ENCODE measurements at places on chromosomes 5 and 9.

GRCh38 chr5:142475102-142475513 lies 150.3 kb upstream of the SPRY4 start:
- no peak for DNase-seq

DNA sequence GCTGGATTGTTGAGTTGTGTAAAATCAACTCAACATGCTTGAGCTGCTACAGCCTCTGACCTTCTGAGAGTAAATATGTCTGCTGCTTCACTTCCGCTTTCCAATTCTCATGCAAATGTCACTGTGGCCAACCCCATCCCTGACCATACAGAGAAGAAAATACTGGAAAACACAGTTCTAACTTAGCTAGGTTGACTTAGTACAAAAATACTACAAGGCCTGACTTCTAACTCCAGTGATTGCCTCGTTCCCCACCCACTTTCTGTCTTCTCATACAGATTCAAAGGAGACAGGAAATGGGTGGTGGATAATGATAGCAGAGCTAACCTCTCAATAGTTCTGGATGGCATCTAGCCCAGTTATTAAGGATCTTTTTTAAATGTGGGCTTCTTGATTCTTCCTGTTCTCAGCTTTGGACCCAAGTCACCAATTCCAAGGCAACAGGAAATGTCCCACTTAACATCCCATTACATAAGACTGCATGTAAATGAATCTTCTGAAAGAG lies 226.6 kb upstream of the SLC24A2 start:
- DNase-seq: no peak

DNA sequence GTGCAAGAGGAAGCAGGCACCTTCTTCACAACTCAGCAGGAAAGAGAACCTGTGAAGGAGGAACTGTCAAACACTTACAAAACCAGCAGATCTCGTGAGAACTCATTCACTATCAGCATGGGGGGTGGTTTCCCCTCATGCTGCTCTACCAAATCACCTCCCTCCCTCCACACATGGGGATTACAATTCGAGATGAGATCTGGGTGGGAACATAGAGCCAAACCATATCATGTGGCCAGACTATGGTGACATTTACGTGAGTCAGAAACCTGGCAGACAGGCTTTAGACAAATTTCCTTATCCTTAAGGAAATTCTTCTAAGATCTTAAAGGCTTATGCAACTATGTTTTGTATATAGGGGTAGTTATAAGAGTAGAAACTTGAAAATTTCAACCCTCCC lies 8.7 kb upstream of the AOPEP start:
- DNase-seq: no peak

DNA sequence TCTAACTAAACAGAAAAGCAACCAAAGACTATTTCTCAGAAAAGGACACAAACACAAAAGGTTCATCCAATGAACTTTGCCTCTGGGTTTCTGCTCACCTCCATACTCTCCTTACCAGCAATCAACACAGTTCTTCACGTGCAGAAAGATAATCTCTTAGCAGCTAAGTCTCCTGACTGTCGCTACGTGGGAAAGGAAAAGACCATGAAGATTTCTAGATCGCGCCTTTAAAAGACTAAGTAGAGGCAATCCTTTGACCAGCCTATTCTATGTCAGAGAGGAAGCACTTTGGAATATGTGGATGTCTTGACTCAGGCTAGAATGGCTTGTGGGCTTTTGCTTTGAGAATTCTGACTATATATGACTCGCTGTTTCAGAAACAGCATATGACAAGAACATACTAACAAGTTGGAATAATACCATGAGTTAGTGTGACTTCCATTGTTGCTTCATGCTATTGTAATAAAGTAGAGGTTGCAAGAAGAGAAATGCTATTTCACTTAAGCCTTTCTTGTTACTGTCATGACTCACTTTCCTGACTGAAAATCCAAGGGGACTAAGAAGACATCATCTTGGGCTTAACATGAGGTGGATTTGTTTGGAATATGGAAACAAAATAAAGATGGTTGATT lies 339.5 kb upstream of the RFX3 start:
- DNase-seq: no peak

DNA sequence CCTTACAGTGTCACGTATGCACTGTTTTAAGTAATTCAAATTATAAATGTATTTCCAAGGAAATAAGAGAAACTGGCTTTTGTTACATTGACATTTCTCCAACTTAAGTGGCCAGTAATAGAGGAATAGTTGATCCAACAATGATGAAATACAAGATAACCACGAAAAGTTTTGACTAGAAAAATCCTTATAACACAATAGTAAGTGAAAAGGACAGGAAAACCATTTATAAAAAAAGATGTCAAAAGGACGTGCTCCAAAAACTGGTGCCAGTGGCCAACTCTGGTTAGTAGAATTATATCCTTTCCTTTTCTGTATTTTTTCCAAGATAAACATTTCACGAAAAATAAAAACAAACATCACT lies 210.9 kb downstream of the GAPVD1 start:
- no peak for DNase-seq

DNA sequence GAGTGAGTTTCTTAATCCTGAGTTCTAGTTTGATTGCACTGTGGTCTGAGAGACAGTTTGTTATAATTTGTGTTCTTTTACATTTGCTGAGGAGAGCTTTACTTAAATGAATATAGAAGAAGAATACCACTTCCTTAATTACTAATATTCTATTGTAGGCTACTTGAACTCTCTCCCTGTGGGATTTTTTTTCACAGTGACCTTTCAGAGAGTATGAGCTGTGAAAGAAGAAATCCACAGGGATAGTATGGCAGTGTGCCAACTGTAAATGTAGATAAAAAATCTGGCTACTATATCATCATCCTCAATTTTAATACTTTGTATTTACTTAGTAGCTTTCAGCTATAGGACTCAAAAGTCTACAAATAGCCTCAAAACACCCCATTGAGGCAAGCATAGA lies 67.3 kb downstream of the COMMD10 start:
- DNase-seq: no peak

DNA sequence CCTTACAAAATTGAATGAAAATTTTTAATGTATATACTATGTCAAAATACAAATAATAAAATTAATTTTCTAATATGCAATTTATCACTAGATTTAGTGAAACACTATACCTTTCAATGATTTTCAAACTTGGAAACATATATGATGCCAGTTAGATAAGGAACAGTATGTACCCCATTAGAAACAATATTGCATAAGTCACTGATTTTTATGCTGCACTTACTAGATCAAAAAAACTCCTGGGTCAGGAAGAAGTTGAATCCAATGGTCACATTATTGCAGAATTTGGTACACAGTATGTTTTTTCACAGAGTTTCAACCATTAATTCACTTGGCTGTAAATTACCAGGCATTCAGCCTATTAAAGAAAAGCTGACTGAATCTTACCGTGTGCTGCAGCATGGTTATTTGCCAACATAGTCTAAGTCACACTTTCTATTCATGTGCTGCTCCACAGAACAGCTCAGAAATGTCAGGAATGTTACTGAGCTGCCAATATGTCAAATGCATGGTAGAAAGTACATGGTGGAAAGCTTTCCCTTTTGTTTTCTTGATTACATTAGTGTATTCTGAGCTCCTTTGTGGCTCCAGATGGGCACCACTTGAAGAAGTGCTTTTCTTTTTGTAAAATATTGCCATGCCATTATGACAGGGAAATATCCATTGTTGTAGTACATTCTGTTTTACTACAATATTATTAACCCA lies 9.9 kb upstream of the PRR16 start:
- DNase-seq: no peak

GRCh38 chr5:89005990-89006389 lies 123.0 kb upstream of the MEF2C start:
- no peak for DNase-seq

- DNase-seq: no peak
These were observed 339.6 kb upstream of the SGCD start for GRCh38 chr5:155987265-155987810.

All from Right ventricle myocardium inferior (tissue), 1 donor.